ENCODE measurements at places on chromosomes 16 and 17.

DNA sequence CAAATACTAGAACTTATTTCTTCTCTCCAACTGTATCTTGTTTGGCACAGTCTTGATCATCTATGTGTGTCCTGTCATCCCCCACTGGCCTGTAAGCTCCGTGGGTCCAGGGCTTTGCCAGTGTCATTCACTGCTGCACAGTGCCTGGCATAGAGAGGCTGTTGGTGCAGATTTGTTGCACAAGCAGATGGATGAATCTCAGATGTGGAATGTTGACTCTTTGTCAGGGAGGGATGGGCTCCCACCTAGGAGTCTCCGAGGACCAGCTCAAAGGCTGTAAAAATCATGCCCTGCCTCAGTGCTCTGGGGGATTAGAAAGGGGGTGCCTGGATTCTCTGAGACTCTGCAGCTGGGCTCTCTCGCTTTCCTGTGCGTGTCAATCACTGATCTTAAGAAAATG, 60.6 kb downstream of the RAB11FIP4 start:
- no peak for DNase-seq
- no peaks in the 10 kb centered on the region for H3K4me1 ChIP-seq
- H3K4me3 ChIP-seq = no peak overlapping the region
- no peak overlapping the region for H3K27ac ChIP-seq
- no peaks in the 10 kb centered on the region for H3K27me3 ChIP-seq

DNA sequence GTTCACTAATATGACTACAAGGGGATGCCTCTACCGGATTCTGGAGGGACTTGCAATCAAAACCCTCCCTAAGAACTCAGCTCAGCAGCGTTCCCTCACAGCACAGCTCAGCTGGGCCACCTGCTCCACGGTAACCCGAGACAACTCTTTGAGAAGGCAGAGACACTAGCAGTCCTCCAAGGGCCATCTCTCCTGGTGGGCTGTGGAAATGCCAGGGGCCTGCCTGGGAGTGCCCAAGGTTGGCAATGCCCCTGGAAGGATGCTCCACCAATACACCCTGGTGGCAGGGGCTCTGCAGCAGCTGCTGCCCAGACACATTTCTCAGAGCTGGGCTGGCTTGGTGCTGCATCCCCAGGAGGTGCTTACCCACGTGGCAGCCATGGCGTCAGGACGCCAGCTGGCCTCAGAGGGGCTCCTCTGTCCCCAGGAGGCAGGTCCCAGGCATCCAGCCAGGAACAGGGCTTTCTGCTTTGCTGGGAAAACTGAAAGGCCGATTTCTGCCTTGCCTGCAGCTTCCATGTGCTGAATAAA, 16.5 kb downstream of the CDIP1 start:
- no peak overlapping the region for H3K4me3 ChIP-seq
- no peaks in the 10 kb centered on the region for H3K36me3 ChIP-seq
- no peaks in the 10 kb centered on the region for H3K27me3 ChIP-seq

GRCh38 chr17:10327640-10328039, 45.2 kb downstream of the MYH13 start:
- no peak overlapping the region for H3K4me3 ChIP-seq
- H3K4me1 ChIP-seq = no peaks in the 10 kb centered on the region
- H3K27ac ChIP-seq = no peak overlapping the region
- H3K27me3 ChIP-seq = no peaks in the 10 kb centered on the region

DNA sequence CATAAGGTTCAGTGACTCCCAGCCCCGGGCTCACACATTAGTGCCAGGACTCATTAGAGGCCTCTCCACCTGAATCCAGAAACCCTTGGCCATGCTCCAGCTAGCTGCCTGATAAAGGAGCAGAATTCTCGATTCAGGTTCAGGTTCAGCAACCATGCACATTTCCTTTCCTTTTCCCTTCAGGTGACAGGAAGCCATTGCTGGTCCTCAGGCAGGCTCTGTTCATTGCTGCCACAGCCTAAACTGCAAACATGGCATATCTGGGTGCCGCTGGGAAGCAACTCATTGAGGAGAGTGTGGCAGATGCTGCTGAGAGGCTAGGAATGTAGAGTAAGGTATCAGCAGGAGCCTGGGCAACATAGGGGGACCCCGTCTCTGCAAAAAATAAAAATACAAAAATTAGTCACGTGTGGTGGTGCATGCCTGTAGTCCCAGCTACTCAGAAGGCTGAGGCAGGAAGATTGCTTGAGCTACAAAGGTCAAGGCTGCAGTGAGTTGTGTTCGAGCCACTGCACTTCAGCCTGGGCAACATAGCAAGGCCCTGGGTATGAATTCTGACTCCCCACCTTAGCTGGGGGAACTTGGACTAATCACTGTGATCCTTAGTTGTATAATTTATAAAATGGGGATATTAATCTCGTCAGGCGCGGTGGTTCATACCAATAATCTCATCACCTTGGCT, 28.7 kb downstream of the ARL4D start:
- no peak overlapping the region for H3K27ac ChIP-seq
- peaks cover 2% of the 10 kb centered on the region for H3K4me1 ChIP-seq
- no peaks in the 10 kb centered on the region for H3K36me3 ChIP-seq

GRCh38 chr17:43924558-43924957, 17.2 kb upstream of the MPP2 start:
- H3K4me3 ChIP-seq = no peak overlapping the region
- H3K27ac ChIP-seq = no peak overlapping the region

DNA sequence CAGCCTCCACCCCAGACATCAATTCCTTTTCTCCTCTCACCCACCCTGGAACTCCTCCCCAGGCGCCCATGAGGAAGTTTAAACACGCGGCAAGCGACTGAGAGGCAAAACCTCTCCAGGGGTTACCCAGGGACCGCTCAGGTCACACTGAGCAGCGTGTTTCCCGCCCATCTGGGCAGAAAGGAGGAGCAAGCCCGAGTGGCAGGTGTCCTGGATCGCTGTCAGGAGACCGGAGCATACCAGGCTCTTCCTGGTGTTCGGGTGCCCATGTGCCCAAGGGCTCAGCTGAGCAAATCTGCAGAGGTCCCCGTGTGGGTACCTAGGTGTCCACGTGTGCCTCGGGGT, 491 bp downstream of the SLC25A19 start:
- no peaks in the 10 kb centered on the region for H3K36me3 ChIP-seq
- peak overlapping the region; percentile 2 for H3K27ac ChIP-seq
- H3K4me1 ChIP-seq = no peaks in the 10 kb centered on the region
- peak overlapping the region; percentile 22 for H3K4me3 ChIP-seq

DNA sequence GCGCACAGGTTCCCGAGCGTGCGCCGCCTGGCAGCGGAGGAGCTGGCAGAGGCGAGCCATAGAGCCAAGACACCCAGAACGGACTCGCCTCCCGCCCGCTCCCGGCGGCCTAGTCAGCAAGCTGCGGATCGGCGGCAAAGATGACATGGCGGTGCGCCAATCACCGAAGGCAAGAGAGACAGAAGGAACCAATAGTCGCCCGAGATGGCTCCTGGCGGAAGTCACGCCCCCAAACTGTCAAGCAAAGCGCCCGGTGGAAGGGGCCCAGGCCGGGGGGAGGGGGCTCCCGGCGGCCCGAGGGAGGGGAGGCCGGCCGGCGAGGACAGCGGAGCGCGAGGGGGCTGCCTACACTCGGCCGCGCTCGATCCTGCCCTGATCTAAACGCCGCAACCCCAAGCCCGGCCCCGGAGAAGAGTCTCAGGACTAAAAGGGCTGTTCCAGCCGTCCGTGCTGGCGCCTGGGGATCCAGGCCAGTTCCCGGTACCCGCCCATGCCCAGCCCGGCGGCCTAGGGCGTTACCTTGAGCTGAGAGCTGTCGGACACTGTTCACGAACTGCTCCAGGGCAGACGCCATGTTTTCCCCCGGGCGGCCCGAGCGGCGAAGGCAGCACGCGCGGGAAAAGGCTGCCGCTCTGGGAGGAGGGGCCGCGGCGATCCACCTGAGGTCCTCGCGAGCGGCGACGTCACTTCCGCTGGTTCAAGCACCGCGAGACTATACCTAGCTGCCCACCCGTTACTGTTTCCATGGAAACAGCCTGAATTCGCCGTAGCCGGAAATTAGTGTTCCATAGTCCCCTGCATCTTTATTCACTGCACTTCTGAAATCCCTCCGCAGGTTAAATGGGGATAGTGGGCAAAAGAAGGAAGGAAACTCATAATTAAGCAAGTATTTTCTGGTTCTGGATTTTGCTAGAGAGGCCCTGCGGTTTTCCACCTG, at the start of gene COPS3:
COPS3 (minus strand) TSS at position 634 of the 937 bp plus-strand sequence; CDS start at position 574, 60 bp downstream.
- no peaks in the 10 kb centered on the region for H3K36me3 ChIP-seq
- no peaks in the 10 kb centered on the region for H3K27me3 ChIP-seq
- peak within 1 kb of the TSS; percentile 92 for H3K4me3 ChIP-seq
- peak; percentile 100 for DNase-seq
- H3K27ac ChIP-seq = peak within 1 kb of the TSS; percentile 65
- H3K4me1 ChIP-seq = peaks cover 3% of the 10 kb centered on the region

GRCh38 chr16:71439523-71439922, 2.3 kb downstream of the TLE7 start:
- H3K27ac ChIP-seq = no peak overlapping the region
- H3K27me3 ChIP-seq = no peaks in the 10 kb centered on the region
- H3K4me3 ChIP-seq = no peak overlapping the region
- DNase-seq = no peak
- no peaks in the 10 kb centered on the region for H3K36me3 ChIP-seq
- H3K4me1 ChIP-seq = no peaks in the 10 kb centered on the region

GRCh38 chr17:33498069-33498468, 205.0 kb upstream of the ASIC2 start:
- no peak for DNase-seq
- no peak overlapping the region for H3K27ac ChIP-seq
- no peaks in the 10 kb centered on the region for H3K4me1 ChIP-seq
- no peak overlapping the region for H3K4me3 ChIP-seq
- no peaks in the 10 kb centered on the region for H3K36me3 ChIP-seq

DNA sequence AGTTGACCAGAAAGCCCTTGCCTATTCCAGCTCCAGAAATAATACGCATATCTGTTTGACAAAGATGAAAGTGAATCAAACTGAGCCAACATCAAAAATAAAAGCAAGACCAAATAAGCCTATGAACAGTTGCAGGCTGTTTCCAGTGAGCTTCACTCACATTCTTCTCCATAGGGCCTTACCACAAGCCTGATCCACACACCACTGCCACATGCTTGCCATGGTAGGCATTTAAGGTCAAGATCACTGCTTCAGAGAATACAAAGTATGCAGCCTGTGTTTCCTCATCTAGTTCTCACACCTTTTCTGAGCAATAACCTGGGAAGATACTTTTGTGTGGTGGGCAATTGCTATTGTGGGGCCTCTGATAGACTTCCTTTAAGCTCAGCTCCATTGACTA, 1060.2 kb downstream of the CDH11 start:
- H3K4me1 ChIP-seq = no peaks in the 10 kb centered on the region
- DNase-seq = no peak
- no peaks in the 10 kb centered on the region for H3K27me3 ChIP-seq
- H3K27ac ChIP-seq = no peak overlapping the region

DNA sequence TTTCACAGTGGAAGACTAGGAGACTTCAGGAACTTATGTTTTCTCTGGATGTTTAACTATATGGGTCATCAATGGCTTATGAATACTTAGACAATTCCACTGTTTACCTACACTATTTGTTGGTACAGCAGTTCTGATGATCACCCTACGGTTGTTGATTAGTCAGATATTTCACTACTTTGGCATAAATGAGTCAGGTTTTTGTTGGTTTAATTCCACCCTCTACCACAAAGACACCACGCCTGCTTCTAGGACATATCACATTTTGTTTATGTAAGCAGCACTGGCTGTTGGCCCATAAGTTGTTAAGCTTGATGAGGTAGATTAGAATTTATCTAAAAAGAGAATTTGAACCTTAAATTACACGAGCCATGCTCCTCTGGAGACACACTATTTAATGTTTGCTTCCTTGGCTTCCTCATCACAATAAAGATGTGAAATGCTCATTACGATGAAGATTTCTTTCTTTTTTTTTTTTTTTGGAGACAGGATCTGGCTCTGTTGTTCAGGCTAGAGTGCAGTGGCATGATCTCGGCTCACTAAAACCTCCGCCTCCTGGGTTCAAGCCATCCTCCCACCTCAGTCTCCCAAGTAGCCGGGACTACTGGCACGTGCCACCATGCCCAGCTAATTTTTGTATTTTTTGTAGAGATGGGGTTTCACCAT, 4.3 kb downstream of the GDE1 start:
- H3K27me3 ChIP-seq = no peaks in the 10 kb centered on the region
- no peak overlapping the region for H3K27ac ChIP-seq
- H3K4me3 ChIP-seq = no peak overlapping the region
- no peak for DNase-seq
- no peaks in the 10 kb centered on the region for H3K4me1 ChIP-seq

DNA sequence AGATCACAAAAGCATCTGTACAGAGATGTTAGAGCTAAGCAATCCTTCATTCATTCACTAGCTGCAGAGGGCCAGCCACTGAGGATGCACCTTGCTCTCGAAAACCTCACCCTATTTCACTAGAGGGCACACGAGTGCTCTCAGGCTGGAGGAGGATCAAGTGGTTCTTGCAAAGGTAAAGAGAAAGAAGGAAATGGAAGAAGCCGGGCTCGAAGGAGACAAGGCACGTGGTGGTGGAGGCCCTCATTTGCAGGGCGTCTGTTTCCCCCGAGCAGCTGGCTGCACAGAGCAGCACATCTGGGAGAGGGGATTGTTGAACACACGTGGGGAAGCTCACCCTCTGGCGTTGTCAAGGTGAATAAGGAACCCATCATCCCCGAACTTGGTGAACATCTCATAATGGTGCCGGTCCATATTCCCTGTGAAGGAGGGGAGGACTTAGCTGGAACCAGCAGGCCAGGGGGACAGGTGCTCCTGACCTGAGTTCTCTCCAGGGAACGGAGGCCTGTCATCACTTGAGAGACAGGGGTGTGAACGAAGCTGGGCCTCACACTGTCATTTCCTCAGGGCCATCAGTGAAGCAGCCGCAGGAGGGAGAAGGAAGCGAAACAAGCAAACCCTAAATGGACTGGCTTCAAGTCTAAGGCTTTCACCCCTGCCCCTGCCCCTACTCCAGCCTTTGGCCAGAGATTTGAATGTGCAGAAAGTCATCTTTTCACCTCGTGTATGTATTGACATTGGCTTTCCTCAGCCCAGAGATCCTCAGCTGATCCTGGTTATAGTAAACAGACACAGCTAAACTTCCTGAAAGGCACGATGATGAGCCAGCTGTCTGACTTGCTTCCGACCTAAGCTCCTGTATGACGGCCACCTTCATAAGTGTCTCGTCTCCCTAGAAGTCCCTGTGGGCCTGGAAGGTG, 27.6 kb downstream of the PRKAR1A start:
- H3K4me1 ChIP-seq = no peaks in the 10 kb centered on the region
- DNase-seq = no peak
- no peak overlapping the region for H3K4me3 ChIP-seq

- no peak for DNase-seq
- peak overlapping the region; percentile 39 for H3K4me3 ChIP-seq
- H3K27me3 ChIP-seq = no peaks in the 10 kb centered on the region
- no peaks in the 10 kb centered on the region for H3K4me1 ChIP-seq
- H3K27ac ChIP-seq = no peak overlapping the region
Observed at GRCh38 chr17:82023447-82024241, 539 bp downstream of the LRRC45 start.

DNA sequence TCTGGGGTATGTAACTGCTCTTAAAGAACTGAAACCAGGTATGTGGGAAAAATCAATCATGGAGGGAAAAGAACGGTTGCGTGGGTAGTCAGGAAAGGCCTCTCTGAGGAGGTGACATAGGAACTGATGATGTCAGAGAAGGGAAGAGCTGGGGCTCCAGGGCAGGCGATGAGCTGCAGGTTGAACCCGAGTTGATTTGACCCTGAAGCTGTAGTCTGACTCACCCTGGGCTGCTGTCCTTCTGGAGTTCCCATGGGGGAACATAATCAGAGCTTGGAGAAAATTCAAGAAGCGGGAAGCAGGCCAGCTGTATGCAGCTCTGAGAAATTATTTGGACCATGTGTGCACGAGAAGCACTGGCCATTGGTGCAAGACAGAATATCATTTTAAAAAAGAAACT, 16.7 kb downstream of the SLC6A2 start:
- no peak for DNase-seq
- H3K27ac ChIP-seq = no peak overlapping the region
- no peak overlapping the region for H3K4me3 ChIP-seq

- H3K4me3 ChIP-seq = no peak overlapping the region
- no peak overlapping the region for H3K27ac ChIP-seq
Observed at GRCh38 chr17:28574526-28574925, 2.2 kb downstream of the ALDOC start.

Measured in aorta (tissue), 5 donors.